ENCODE measurements at places on chromosomes 12 and 14.
A peak's percentile ranks its signal among the peaks of the same experiment; 100 is the strongest.

GRCh38 chr12:109513977-109514376, 36.5 kb downstream of the UBE3B start:
- DNase-seq = no peak

DNA sequence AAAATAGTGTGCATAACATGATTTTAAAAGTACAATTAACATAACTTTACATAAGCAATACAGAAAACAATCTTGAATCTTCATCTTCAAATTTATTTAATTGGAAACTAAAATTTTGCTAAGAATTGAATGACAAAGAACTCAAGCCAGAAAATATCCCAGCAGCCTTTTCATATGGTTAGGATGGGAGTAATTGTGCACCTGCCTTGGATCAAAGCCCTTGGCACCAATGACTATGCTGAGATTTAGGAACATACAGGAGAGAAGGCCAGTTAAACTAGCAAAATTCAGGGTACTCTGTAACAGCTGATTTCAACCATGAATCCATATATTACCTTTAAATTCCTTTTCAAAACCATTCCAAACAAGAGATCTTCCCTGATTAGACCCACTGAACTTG, 5.8 kb downstream of the KERA start:
- DNase-seq = no peak

DNA sequence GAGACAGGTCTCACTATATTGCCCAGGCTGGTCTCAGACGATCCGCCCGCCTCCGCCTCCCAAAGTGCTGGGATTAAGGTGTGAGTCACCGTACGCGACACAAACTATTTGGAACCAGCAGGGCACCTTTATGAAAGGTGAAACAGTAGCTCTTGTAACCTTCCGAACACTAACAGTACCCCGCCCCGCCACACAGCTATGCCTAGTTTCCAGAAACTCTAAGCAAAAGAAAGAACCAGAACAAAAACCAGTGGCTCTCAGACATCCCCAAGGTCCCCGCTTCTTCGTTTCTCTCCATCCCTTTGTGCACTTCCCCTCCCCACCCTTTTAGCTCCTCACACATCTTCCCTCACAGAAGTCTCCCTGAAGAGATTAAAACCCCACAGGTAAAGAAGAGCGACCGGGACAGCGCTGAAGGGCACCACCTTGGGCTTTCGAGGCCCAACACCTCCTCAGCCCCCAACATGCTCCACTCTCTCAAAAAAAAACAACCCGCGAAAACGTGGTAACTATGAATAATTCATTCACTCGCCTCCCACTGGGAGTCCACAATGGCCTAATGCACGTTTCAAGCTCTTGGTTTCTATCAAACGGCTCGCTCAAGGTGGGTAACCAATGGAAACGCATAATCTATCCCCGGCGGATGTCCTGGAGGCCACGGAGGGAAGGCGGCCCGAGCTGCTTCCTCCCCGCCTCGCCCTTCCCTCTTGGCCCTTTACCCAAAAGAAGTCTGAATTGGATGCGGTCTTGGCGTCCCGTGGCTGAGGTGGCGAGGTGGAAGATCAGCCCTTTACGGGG, 877 bp downstream of the BAG5 start:
- DNase-seq = peak; percentile 75

DNA sequence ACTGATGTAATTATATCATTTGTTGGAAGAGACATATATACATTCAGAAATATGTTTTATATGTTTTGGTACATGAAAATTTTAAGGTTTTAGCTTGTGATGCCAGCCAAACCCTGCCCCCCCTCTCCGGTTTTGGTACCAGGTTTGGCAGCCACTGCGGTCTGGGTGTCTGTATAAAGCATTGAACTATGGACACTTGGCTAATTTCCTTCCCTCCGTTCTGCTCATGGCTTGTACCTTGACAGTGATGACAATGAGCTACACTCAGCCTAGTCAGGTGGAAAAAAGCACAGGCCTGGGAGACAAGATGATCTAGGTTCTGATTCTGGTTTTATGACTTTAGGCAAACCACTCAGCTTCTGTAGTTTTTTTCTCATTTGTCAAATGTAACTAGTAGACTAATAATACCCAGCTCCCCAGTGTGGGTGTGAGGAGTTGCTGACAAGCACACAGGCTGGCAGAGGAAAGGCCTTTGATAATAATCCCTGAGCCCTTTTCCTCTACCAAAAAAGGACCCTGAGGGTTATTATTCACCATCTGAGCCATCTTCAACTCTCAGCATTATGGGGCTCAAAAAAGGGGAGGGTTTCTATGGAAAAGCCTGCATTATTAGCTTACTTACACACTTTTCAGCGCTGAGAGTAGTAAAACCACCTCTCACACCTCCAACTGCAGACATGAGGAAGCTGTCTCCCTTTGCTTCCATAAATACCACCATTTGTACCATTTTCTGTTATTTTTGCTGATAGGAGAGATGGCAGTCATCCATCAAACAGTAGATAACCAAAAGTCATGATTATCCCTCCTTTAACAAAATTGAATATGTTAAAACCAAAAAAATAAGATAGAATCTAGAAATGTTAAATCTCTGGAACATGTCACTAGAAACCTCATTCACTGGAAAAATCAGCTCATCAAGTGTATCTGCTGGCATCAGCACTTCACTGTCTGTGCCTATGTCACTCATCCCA, 76.3 kb upstream of the PSMC1 start:
- DNase-seq = no peak

DNA sequence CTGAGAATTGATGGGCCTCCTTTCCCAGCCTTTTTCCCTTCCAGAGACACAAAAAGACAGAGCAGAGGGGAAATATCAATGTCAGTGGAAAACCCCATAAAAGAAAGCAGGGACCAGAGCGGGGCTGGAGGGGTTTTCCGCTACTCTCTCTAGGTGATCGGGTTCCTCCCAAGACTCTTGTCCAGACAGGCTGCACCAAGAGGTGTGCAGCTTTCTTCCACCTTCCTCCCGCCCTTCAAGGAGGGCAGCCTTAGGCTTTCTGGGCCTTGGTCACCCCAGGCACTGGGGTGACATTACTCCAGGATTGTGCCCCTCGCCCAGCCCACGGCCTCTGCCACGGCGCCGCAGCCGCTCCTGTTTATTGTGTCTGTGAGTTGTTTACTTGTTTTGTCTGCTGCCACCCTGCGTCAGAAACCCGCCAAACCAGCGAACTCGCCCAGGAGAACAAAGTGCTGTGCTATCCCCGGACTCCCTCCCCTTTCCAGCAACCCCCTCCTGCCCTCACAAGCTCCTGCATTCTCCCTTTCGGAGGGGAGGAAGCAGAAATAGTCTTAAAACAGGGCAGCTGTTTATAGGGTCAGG, 6.7 kb upstream of the HOXC6 start:
- no peak for DNase-seq

GRCh38 chr12:95487024-95487423, 13.1 kb downstream of the METAP2 start:
- DNase-seq = no peak

DNA sequence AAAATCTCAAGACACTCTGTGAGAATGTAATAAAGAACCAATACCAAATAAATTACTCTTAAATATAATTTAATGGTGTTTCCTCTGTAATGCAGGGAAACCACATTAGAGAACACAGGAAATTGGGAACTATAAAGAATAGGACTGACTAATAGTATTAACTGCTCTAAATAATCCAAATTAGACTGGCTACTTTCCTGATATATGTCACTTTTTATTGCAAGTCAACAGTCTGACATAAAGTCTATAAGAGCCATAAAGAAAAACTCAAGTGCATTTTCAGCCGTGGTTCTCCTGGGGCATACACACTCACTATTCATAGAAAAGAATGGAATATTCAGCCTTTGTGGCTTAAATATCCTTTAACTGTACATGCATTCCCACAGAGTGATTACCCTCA, 124.8 kb upstream of the OVCH1 start:
- no peak for DNase-seq

GRCh38 chr12:215116-215515, 1.2 kb upstream of the SLC6A12 start:
- no peak for DNase-seq

DNA sequence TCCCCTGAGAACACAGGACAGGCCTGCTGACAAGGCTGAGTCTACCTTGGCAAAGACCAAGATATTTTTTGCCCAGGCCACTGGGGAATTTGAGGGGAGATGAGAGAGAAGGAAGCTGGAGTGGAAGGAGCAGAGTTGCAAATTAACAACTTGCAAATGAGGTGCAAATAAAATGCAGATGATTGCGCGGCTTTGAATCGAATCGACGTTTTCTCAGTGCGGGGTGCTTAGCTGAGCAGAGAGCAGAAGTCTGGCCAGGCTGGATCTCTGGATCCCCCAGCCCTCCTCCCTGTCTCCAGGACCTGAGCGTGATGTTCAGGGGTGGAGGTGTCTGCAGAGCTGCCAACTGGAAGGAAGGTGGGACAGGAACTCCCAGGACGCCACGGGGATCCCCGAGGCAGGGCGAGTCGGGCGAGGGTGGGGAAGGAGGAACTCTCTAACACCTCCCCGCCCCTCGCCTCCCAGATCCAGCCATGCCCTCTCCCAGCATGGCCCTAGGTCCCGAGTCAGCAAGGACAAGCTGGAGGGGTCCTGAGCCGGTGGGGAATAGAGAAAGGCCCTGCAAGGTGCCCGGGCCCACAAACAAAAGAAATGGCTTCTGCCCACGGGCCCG, 527 bp upstream of the CARMIL3 start:
- no peak for DNase-seq

- no peak for DNase-seq
Observed at GRCh38 chr12:122141911-122142725, 31.9 kb downstream of the IL31 start.

DNA sequence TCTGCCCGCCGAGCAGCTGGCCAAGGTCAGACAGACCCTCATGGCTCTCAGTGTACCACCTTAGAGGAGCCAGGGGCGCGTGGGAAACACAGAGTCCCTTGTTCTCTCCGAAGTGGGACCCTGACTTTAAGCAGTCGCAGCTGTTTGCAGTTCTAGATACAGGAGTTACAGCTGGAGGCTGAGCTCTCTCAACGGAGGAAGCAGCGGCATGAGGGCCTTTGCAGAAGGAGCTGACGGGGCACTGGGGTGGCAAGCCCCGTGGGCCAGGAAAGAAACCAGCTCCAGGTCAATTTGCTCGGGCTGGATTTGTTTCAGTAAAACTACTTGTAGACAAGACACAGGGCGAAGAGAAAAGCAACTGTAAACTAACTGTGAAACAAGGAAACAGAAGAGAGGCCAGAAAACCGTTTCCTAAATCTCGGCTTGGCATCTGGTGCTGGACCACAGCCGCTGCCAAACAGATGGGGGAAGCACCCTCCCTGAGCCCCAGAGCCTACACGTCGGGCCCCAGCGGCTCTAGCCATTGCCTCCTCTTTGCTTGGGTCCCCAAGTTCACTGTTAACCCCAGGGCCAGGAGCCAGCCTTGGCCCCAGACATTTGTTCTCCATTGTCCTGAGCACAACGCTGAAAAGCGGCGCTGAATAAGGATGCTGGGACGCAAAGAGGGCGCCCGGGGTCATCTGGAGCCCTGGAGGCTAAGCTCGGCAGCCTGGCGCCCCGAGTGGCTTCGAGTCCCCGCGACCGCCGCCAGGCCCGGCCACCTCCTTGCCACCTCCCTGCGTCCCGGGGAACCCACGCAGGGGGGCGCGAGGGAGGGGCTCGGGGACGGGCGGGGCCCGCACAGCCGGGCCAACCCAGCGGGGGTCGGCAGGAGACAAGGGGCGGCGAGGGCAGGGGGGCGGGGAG, 914 bp upstream of the PACS2 start:
- peak; percentile 59 for DNase-seq

Data from left cardiac atrium (tissue), 4 donors.